Stimulated activated CD8-positive, alpha-beta memory T cell treated with anti-CD3 and anti-CD28 coated beads, Interleukin-2, amount 100 ng/mL, for 1 hour (primary cell): ENCODE measurements at places on chromosomes 3 and 15.

DNA sequence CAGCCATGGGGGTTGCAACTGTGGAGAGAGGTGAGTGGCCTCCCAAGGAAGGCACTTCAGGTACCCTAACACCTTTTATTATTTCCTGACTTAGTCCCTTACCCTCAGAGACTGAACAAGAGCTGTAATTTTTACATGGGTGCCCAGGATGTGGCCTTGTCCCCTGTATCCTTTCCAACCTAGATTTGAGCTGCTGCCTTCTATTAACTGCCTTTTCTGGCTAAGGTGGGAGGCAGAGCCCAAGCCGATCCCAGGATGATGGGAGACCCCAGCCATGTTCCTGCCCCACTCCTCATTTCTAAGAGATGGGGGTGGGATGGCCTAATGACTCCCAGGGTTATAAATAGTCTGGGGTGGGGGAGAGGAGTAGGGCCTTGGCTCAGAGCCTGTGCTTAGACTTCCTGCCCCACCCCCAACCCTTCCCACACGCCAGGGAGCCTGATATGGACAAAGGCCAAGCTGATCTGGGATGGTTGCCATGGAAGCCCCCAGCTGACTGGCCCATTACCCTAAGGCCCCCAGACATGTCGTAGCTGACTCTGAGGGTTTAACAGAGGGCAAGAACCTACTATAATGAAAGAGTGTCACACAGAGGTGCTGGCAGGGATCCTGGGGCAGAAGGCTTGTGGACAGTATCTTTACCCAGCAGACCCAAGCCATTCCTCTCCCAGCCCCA is 1.9 kb downstream of the KLHDC8B start:
- DNase-seq, result no peak

DNA sequence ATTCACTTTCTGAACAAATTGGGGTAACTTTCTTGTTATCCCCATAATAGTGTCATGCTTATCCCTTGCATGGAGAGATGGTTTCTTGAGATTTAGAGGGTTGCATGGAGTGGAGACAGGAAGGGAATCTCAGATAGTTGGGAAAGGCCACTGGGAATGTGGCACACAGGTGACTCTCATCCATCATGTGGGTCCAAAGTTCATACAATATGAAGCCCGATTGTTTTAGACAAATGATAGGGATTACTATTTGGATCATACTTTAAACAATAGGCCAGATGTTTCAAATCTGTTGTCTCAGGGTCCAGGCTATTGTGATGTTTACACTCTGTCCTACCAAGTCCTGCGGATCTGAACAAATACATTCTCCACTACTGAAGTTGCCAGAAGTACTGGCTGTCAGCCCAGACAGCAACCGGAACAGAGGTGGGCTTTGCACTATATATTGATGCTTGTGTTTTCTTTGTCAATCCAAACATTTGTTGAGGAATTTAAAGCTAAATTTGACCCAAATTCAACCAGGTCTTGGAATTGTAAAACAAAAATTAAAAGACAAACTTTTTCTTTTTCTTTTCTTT is 39.2 kb upstream of the NMNAT3 start:
- no peak for DNase-seq

GRCh38 chr3:43902415-43902814 is 211.7 kb downstream of the ABHD5 start:
- DNase-seq, result no peak

- DNase-seq, result no peak
These were observed 48.6 kb downstream of the WDR72 start for GRCh38 chr15:53710906-53711305.

DNA sequence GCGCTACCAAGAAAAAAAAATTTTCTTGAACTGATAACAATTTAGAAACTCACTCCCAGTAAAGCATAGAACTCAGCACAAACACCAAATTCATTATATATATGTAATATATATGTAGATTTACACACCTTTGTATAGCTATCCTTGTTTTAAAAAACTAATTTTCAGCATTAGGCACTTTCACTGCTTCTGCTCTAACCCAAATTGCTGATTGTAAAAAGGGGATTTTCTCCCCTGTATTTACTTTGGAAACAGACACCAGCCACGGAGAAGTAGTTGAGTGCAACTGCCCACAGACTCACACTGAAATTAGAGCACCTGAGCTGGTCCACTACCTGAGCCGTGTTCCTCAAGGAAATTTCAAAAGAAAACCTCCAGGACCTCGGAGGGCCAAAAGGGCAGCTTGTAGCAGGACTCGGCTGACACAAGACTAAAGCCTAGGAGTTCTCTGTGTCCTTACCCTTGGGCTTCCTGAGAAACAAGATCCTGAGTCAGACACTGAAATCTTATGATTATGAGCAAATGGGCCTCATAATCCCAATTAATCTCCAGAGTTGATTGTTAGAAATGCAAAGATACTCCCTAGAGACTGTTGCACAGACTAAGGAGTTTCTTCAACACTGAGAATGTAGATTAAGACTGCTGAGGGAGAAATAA is 106.0 kb downstream of the TNIK start:
- DNase-seq, result no peak

DNA sequence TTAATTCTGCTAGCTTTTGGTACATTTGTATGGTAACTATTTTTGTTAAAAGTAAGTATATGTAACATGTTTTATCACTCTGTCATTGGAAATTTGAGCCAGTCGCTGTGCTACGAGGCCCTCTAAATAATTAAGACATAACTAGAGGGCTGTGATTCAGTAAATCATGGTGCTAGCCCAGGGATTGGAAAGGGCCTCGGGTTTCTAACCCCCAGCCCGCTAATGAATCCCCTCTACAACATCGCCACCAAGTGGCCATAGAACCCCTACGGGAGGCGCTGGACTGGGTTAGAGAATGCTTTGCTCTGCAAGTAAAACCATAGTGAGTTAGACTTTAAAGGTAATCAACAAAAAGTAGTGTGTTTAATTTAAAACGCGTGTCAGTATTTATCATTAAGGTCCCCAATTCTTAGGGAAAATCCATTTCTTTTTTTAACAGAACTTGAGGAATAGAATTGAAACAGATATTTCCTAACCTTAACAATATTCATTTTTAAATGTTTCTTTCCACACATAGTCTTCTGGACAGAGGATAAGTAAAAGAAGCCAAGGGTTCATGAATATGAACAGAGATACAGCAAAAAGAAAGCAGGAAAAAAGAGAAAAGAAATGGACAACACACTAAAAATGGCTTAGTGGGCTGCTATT is 744.7 kb downstream of the EPHA3 start:
- no peak for DNase-seq

GRCh38 chr3:58585994-58586393 is 8.8 kb upstream of the FAM107A start:
- no peak for DNase-seq

DNA sequence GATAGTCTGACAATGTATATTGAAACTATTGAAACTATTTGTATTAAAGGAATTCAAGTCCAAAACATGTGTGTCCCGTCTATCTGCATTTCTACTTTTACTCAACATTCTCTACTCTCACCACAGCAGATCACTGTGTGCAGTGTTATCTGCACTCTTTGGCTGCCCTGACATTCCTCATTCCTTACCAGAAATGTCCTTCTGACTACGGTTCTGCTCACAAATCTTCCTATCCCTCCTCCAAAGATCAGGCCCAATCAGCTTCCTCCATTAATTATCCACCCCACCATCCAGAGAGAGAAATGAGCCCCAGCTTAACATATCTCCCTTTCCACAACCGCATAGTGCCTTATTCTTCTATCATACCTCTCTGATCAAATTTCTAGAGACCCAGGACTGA is 94.7 kb downstream of the TBL1XR1 start:
- no peak for DNase-seq

- no peak for DNase-seq
These were observed 538.2 kb downstream of the FOXP1 start for GRCh38 chr3:71045212-71045916.

- DNase-seq, result no peak
These were observed 8.1 kb upstream of the PCSK6 start for GRCh38 chr15:101497484-101498034.

GRCh38 chr3:39415983-39416382 is 9.5 kb downstream of the RPSA start:
- no peak for DNase-seq

- DNase-seq, result no peak
These were observed 11.3 kb upstream of the OXSR1 start for GRCh38 chr3:38154033-38154494.

DNA sequence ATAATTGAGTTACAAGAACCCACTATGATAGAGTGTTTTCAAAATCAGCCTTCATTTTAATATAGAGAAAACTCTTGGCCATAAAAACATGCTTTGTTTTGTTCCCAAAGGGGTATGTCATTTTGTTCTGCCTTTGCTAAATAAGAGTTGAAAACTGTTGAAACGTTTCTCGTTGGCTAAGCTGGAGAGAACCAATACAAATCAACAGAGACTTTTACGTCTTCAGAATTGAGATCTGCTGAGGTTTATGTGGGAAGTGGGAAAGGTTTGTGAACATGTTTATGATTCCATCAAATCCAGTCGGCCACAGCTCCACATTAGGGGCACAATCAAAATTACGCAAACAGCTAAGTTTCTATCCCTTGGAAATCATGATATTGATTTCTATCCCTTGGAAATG is 102.0 kb downstream of the IGF2BP2 start:
- no peak for DNase-seq

DNA sequence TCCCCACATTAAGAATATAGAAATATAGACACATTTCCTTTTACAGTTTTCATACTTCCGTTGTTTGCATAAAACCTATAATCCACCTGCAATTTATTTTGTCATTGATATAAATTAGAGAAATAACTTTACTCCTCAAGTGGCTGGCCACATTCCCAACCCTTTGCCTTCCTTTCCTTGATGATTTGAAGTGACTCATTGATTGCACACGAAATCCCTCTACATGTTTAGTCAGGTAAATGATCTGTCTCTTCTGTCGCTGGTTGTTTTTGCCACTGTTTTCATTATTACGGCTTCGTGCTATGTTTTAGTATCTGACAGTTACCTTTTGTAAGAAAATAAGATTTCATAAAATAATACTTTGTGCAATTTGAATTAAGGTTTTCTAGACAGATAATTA is 272.2 kb upstream of the NR2E3 start:
- DNase-seq, result no peak

GRCh38 chr3:51441282-51442030 is 50.4 kb downstream of the RBM15B start:
- DNase-seq, result no peak
